ENCODE measurements at places on chromosomes 1 and 21. TPM values are rescaled to one million over a fixed set of nuclear protein-coding genes. Genes with fewer than 3 reads are reported as not detected.

The CLCA1 gene
- not detected for total RNA-seq

The RHD gene
- not detected for total RNA-seq

The TNN gene
- total RNA-seq, result not detected

The ADGRL2 gene
- total RNA-seq, result 71.2 TPM

The KCNT2 gene
- 126 TPM for total RNA-seq

The CD247 gene
- not detected for total RNA-seq

The UBL4B gene
- not detected for total RNA-seq

The RBM11 gene
- total RNA-seq, result 2.7 TPM

The IKBKE gene
- 0.20 TPM for total RNA-seq

The SPAG17 gene
- total RNA-seq, result not detected

The FYB2 gene
- total RNA-seq, result not detected

The FGR gene
- total RNA-seq, result not detected

The AMPD1 gene
- not detected for total RNA-seq

The RYR2 gene
- 47.0 TPM for total RNA-seq

The DIO1 gene
- not detected for total RNA-seq

The SLC1A7 gene
- total RNA-seq, result not detected

The SH3BGR gene
- 1.5 TPM for total RNA-seq

The PLA2G2F gene
- total RNA-seq, result not detected

The ZYG11B gene
- total RNA-seq, result 47.2 TPM

The ATP6V1G3 gene
- total RNA-seq, result not detected

The HOOK1 gene
- total RNA-seq, result 2.1 TPM

The PRAMEF1 gene
- 0.44 TPM for total RNA-seq

The KCNJ9 gene
- 2.0 TPM for total RNA-seq

The USH2A gene
- total RNA-seq, result not detected

The SYNC gene
- total RNA-seq, result 1.1 TPM

The FASLG gene
- not detected for total RNA-seq

The GLMN gene
- total RNA-seq, result 9.6 TPM

The NUP133 gene
- 42.9 TPM for total RNA-seq

The TMEM240 gene
- total RNA-seq, result 24.4 TPM

The C4BPA gene
- total RNA-seq, result not detected

The C1QA gene
- total RNA-seq, result not detected

The NECTIN4 gene
- total RNA-seq, result 0.39 TPM

The KRTAP13-2 gene
- not detected for total RNA-seq

The ATP1A4 gene
- total RNA-seq, result not detected

The ERRFI1 gene
- total RNA-seq, result 11.8 TPM

The AZIN2 gene
- total RNA-seq, result 7.0 TPM

The VANGL2 gene
- 79.4 TPM for total RNA-seq
